ENCODE measurements at places on chromosomes 2 and 18.

DNA sequence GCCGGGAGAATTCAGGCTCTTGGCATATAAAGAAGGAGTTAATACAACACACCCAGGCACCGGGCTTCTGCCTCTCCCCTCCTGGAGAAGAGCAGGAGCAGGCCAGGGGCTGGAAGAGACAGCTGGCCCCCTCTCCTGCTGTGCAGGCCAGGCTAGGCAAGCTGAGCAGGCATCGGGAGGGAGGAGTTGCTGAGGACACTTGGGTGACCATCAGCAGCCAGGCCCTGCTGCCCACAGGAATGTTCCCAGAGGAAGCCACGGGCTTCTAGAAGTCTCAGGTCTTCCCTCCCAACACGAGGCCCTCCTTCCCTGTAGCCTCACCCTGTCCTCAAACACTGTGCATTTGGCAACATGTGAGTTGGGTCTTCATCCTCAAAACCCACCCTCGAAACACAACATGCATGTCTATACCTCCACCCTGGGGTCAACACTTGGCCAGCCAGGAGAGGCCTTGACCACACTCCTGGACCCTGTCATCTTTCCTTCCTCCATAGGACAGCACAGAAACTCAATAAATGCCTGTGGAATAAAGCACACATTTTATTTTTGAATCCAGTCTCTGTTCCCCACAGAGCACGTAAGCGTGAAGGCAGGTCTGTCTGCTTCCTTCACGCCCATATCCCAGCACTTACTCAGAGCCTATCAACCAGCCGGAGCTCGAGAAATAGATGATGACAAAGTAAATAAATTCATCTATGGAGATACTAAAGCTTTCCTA lies 433.8 kb upstream of the ID2 start:
- DNase-seq: no peak

DNA sequence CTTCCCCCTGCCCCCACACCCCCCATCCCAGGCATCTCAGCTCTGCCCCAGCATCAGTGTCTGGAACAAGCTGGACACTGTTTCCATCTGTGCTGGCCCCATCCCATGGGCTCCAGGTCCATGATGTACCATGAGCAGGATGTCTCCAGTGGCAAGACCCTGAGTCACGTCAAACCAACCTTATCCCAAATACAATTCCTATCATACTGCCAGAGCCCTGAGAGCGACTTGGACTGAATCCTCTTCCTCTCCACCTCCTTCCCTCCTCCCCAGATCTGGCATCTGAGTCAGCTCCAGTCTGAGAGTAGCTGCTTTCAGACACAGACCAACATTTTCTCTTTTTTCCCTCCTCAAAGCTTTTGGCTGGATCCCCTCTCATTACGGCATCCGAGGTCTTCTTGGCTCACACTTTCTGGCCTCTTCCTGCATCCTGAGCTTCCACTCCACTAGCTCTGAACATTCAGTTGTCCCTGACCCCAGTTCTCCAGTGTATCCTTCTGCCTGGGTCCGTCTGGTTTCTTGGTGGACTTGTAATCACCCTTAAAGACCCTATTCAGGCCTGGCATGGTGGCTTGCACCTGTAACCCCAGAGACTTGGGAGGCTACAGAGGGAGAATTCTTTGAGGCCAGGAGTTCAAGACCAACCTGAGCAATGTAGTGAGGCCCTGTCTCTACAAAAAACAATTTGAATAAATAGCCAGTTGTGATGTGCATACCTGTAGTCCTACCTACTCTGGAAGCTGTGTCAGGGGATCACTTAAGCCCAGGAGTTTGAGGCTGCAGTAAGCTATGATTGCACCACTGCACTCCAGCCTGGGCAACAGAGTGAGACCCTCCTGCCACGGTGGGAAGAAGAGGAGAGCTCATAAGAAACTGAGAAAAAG lies 68.3 kb downstream of the ACKR3 start:
- no peak for DNase-seq

DNA sequence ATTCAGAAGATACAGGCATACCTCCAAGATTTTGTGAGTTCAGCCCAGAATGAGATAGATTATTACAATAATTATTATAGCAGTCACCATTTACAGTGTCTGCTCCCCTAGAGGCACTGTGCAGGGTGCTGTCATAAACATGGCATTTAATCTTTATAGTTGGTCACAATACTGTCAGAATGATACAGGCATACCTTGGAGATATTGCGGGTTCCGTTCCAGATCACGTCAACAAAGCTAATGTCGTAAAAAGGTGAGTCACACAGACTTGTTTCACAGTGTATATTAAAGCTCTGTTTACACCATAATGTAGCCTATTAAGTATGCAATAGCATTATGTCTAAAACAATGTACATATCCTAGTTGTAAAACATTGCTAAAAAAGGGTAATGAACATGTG lies 45.6 kb downstream of the ZRANB3 start:
- DNase-seq: no peak

GRCh38 chr2:222248818-222249217 lies 50.0 kb downstream of the PAX3 start:
- no peak for DNase-seq

DNA sequence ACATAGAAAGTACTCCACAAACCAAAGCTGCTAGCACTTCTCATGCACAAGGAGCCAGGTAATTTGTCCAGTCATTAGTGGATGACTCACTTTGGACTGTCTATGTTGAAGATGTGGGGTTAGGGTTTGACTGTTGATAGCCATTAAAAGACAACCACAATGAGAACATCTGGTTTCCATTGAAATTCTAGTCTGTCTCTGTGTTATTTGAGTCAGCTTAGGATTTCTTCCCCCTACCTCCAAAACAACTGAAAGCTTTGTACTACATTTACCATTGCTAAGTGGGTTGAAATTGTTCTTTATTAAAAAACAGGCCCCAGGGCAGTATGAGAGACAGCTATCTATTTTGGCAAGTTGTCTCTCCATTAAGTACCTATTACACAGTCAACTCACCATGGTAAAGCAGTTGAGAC lies 50.2 kb upstream of the ANKRD44 start:
- DNase-seq: no peak

DNA sequence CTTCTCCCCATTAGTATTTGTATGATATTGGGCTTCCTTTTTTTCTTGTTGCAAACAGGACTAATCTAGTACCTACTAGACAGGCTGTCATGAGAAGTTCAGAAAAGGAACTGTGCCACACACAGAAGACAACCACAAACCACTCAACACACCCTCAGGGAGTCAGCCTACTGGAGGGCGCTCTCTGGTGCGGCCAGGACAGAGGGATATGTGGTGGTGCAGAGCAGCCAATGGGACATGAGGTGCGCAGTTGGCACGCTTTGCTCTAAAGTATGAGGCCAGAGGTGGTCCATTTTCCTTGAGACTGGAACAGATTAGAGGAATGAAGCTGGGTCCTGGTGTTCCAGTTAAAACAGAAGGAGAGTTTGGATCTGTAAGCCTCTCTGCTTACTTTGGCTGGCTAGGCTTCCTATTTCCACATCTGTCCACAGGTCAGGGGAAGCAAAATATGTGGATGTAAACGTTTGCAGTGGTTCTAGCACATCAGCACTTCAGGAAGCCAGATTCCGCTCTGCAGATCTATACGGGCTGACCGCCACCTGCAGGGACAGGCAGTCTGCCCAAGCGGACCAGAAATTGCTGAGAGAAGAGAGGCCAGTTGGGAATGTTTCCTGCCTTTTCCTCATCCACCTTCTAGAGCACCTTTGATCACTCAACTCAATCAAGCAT lies 114.1 kb downstream of the GFPT1 start:
- no peak for DNase-seq
